ENCODE measurements at places on chromosomes 6 and 20.

DNA sequence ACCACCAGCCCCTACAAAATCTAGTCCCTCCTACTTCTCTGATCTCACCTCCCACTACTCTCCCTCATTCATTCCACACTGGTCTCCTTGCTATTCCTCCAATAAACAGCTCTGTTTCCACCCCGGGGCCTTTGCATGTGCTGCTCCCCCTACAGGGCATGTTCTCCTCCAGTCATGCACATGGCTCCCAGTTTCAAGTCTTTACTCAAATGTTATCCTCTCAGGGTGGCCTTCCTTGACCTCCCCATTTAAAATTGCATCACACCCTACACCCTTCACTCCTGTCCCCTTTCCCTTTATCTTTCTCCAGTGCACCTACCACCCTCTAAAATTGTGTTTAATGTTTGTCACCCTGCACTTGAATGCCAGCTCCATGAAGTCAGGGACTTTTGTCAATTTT, 174.5 kb downstream of the MRPL14 start:
- no peak for DNase-seq

DNA sequence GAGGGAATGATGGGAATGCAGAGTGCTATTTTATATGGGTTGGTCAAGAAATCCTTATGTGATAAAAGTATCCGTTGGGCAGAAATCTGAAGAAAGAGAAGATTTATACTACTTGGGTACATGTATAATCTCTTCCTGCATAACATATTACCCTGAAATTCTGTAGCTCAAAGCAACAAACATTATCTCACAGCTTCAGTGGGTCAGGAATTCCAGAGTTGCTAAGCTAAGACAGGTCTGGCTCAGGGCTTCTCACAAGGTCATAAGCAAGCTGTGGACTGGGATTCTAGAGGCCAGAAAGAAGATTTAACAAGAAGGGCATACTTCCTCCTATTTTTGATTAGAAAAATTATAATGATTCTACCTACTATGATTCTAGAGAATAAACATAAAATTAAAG, 172.5 kb upstream of the THEMIS start:
- DNase-seq = no peak

- DNase-seq = no peak
Observed at GRCh38 chr6:149334201-149334600, 16.7 kb downstream of the TAB2 start.

- DNase-seq = no peak
Observed at GRCh38 chr20:41398408-41398807, 31.8 kb upstream of the EMILIN3 start.

DNA sequence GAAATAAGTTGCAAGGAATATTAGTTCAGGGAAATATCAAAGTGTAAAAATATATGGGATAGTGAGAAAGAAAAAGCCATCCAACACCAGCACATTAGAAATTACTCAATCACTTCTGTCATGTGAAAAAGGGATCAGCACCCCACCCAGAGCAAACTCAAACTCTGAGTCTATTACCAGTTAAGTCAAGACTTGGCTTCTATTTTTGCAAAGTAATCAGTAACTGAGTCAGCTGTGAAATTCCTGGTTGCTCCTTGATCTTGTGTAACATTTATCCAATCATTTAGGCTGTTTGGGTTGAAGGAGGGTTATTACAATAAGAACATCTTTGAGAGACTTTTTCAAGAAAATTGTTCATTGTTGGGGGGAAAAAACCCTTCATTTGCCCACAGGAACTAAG, 51.2 kb downstream of the SLC22A23 start:
- no peak for DNase-seq

GRCh38 chr6:19632230-19632629, 204.9 kb upstream of the ID4 start:
- DNase-seq = no peak

DNA sequence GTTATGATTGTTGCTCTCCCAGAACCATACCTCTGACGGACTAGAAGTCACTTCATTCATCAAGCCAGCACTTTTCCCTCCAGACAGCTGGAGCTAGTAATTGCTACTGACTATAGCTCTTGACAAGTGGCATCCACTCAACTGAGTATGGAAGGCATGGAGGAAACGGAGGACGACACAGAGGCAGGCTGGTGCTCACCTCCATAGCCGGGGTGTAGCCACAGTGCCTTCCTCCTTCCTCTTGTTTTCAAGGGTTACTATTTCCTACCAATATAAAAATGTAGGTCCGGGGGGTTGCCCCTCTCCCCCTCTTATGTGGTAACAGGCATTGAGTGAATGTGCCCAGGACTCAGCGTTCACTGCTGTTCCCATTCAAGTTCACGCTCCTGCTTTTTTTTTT, 23.5 kb upstream of the FOXC1 start:
- DNase-seq = no peak

DNA sequence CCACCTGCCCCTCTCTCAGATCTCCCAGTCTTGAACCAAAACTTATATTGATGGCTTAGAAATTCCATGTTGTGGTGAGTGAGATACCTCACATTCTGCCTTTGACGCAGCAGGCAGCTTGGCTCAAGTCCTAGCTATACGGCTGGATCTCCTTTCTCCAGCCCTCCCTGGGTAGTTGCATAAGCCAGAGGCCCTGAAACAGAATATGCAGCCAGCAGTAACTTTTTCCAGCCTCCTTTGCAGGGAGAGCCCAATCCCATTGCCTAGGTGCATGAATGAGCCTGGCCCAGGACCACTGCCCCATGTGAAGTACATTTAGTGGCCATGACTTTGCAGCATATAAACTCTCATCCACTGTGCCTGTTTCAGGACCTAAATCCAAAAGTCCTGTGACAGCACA, 202.2 kb upstream of the CDYL start:
- DNase-seq = no peak

- no peak for DNase-seq
Observed at GRCh38 chr6:79724816-79725215, 93.7 kb downstream of the SH3BGRL2 start.

DNA sequence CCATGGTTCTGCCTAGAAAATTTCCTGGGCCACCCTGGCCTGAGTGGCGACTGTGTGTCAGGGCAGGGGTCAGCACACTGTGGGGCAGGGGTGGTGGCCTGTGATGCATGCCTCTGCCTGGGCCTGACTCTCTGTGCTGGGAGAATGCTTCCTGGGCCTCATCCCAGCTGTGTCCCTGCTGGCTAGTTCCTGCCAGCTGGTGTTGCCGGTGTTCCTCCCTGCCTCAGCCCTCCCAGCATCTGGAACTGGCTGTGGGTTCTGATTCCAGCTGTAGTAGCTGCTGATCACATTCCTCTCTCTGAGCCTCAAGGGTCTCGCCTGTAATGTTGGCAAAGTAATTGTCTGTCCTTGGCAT, 101.5 kb downstream of the SYCP2 start:
- DNase-seq = peak; percentile 24

DNA sequence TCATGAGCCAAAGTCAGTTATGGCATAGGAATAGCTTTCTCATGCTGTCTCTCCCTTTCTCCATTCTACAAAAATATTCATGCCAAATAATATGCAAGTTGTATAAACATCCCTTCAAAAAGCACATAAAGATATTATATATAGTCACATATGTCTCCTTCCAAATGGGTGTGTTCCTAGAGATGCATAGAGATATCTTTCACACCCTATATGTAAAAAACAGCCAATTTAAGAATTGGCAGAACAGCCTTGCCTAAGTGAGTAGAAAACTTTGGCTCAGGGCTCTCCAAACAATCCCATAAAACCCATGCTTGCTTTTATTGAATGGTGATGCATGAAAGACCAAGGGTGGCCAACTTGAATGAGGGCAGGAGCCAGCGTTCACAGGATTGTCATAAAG, 274.7 kb upstream of the SUPT3H start:
- DNase-seq = no peak

- DNase-seq = no peak
Observed at GRCh38 chr6:169253337-169254238, at the start of gene THBS2. Gene THBS2, minus strand, starts transcription at chr6:169253846. Its CDS starts 3,062 bp downstream, at chr6:169250784.

- no peak for DNase-seq
Observed at GRCh38 chr20:35845561-35845960, 73.7 kb downstream of the PHF20 start.

GRCh38 chr20:19320005-19320404, 107.6 kb downstream of the SLC24A3 start:
- no peak for DNase-seq

GRCh38 chr6:50549026-50549425, 164.3 kb upstream of the TFAP2D start:
- no peak for DNase-seq

DNA sequence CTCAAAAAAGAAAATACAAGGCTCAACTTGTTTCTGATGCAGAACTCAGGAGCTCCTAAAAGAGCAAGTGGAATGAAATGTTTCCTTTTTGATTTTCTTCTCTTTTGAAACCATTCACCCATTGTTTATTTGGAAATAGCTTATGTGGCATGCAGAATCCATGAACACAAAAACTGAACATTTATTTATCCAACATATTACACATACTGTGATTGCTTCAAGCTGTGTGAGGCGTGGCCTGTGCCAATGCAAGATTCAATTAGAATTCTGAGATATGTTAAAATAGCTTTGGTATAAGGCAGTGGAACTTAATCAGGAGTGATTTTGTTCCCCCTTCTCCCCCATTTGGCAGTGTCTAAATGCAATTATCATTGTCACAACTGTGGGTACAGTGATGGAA, 45.9 kb upstream of the CARMIL1 start:
- DNase-seq = no peak

DNA sequence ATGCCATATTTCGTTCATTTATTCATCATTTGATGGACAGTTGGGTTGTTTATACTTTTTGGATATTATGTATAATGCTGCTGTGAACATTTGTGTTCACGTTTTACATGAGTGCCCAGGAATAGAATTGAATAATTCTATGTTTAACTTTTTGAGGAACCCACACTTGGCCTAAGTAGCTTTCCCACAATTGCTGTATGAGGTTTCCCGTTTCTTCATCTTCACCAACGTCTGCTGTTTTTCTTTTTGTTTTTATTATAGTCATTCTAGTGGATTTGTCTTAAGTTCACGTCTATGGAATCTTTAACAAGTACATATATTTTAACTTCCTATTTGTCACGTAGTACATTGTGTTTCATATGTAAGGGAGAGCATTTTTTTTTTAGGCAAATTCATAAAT, 110.3 kb downstream of the JARID2 start:
- no peak for DNase-seq

- DNase-seq = no peak
Observed at GRCh38 chr20:48962976-48963771, 41.7 kb downstream of the ARFGEF2 start.

GRCh38 chr6:112649853-112650252, 302.7 kb downstream of the RFPL4B start:
- DNase-seq = no peak

DNA sequence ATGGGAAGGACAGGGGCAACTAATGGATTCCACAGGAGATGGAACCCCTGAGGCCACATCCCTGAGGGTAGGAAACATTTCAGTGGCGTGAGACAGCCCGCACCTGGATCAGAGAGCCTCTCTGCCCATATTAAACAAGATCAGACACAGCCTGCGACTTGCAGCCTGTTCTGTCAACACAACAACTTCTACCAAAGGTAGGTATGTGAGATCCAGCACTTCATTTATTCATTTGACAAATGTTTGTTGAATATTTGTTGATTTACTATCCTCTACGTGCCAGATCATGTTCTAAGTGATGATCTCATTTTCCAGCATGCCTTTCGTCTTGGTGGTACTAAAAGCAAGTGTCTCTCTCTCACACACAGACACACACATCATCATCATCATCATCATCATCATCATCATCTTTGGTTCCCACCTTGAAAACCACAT, 43.2 kb upstream of the NT5E start:
- no peak for DNase-seq

DNA sequence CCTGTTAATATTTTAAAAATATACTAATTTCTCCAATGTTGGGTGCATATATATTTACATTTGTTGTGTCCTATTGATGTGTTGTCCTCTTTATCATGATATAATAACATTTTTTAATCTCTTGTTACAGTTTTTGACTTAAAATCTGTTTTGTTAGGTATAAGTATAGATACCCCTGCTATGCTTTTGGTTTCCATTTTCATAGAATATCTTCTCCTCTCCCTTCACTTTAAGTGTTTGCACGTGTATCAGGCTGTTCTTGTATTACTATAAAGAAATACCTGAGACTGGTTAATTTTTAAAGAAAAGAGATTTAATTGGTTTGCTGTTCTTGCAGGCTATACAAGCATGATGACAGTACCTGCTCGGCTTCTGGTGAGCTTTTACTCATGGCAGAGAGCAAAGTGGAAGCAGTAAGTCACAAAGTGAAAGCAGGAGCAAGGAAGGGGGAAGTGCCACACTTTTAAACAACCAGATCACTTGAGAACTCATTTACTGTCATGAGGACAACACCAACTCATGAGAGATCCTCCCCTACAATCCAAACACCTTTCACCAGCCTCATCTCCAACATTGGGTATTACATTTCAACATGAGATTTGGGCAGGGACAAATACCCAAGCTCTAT, 340.5 kb upstream of the SYNCRIP start:
- DNase-seq = no peak

DNA sequence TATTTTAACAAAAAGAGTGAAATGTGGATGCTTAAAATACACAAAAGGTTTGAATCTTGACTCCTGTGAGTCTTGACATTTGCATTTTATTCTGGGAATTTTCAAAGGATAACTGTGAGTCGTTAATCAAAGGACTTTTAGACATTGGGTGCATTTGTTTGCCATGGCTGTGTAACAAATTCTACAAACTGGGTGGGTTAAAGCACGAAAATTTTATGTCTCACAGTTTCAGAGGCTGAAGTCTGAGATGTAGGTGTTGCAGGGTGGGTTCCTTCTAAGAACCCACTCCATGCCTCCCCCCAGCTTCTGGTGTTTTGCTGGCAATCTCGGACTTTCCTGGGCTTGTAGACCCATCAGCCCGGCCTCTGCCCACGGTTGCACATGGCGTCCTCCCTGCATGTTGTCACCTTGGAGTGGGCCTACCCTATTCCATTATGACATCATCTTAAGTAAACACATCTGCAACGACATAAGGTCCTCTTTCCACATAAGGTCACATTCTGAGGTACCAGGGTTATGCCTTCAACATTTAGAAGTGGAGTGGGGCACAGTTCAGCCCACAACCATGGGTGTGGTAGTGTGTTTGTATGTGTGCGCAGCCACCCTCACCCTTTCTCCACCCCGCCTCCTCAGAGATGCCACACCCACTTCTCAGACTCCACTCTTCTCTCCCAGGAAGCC, 113.1 kb downstream of the FOXA2 start:
- DNase-seq = no peak

GRCh38 chr6:38942442-38942841, 106.1 kb upstream of the GLP1R start:
- DNase-seq = no peak

DNA sequence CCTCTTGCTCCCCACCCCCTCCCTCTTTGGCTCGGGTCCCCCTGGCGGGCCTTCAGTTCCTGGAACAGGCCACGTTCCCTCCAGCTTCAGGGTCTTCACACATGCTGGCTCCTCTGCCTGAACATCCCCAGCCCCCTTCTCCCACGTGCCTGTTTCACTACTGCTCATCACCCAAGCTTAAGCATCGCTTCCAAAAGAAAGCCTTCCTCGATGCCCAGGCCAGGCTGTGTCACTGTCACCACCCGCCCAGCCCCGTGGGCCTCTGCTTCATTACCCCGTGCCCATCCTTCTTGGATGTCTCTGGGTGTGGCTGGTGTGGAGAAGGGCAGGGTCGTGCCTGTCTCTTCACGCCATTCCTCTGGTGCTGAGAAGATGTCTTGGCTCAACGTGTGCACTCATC, 2.8 kb downstream of the DLGAP4 start:
- no peak for DNase-seq

- peak; percentile 87 for DNase-seq
Observed at GRCh38 chr6:42313941-42314570, 96.4 kb upstream of the MRPS10 start.

All from NCI-H2171 treated with DMSO at 0.1 percent for 48 hours (cell line).